ENCODE measurements at places on chromosomes 7 and 10. TPM values are rescaled to one million over a fixed set of nuclear protein-coding genes. Genes with fewer than 3 reads are reported as not detected.

GDF2 gene
- not detected for total RNA-seq

MSMB gene
- total RNA-seq: not detected

CLDN3 gene
- total RNA-seq: 51.6 TPM

HTRA1 gene
- total RNA-seq: 21.3 TPM

EPHA1 gene
- total RNA-seq: 46.4 TPM

TMEM213 gene
- total RNA-seq: not detected

C10orf95 gene
- total RNA-seq: 1.6 TPM

RBM20 gene
- 1.3 TPM for total RNA-seq

ACTL6B gene
- not detected for total RNA-seq

GIMAP4 gene
- not detected for total RNA-seq

RPEL1 gene
- not detected for total RNA-seq

CTAGE15 gene
- 1.3 TPM for total RNA-seq

ANXA8 gene
- 0.69 TPM for total RNA-seq

GPRIN2 gene
- 5.8 TPM for total RNA-seq

FOXP2 gene
- total RNA-seq: not detected

SEMA3A gene
- total RNA-seq: 16.9 TPM

VPS37D gene
- 7.7 TPM for total RNA-seq

TMEM72 gene
- not detected for total RNA-seq
